Lung (tissue), 17 donors: ENCODE measurements at places on chromosomes 11 and 22. TPM values are rescaled to one million over a fixed set of nuclear protein-coding genes. Genes with fewer than 3 reads are reported as not detected.
A peak's percentile ranks its signal among the peaks of the same experiment; 100 is the strongest.

The SYT9 gene
- not detected for total RNA-seq

The RCOR2 gene
- total RNA-seq: 1.6 TPM

The IGSF22 gene
- 2.0 TPM for total RNA-seq

The PRG2 gene
- total RNA-seq: 0.71 TPM

- DNase-seq: no peak
- H3K27ac ChIP-seq: no peak overlapping the region
- H3K27me3 ChIP-seq: no peaks in the 10 kb centered on the region
- no peaks in the 10 kb centered on the region for H3K4me1 ChIP-seq
These were observed 42.8 kb downstream of the ALX4 start for GRCh38 chr11:44267006-44267749.

The ZBTB16 gene
- total RNA-seq: 224 TPM

- peaks cover 10% of the 10 kb centered on the region for H3K36me3 ChIP-seq
- no peak overlapping the region for H3K4me3 ChIP-seq
- no peak for DNase-seq
These were observed 25.9 kb upstream of the CCDC34 start for GRCh38 chr11:27388869-27389268.

The CDC42BPG gene
- total RNA-seq: 23.5 TPM

GRCh38 chr11:65429068-65429681 lies 6.6 kb downstream of the NEAT1 start:
- H3K27ac ChIP-seq: peak overlapping the region; percentile 92
- peaks cover 33% of the 10 kb centered on the region for H3K4me1 ChIP-seq
- H3K4me3 ChIP-seq: no peak overlapping the region

- DNase-seq: no peak
- peaks cover 6% of the 10 kb centered on the region for H3K4me1 ChIP-seq
- no peak overlapping the region for H3K4me3 ChIP-seq
- peaks cover 15% of the 10 kb centered on the region for H3K36me3 ChIP-seq
- no peaks in the 10 kb centered on the region for H3K27me3 ChIP-seq
These were observed 9.8 kb downstream of the HDHD5 start for GRCh38 chr22:17149076-17149815.

- DNase-seq: no peak
- H3K4me1 ChIP-seq: no peaks in the 10 kb centered on the region
- no peak overlapping the region for H3K27ac ChIP-seq
- no peaks in the 10 kb centered on the region for H3K36me3 ChIP-seq
These were observed 9.3 kb downstream of the OOSP4A start for GRCh38 chr11:59973097-59973496.

GRCh38 chr11:108587109-108587508 lies 6.5 kb downstream of the EXPH5 start:
- no peak overlapping the region for H3K4me3 ChIP-seq
- no peak overlapping the region for H3K27ac ChIP-seq
- no peaks in the 10 kb centered on the region for H3K4me1 ChIP-seq
- DNase-seq: no peak

The SERHL2 gene
- total RNA-seq: 2.7 TPM

- no peak for DNase-seq
- no peaks in the 10 kb centered on the region for H3K36me3 ChIP-seq
- no peak overlapping the region for H3K27ac ChIP-seq
- H3K4me3 ChIP-seq: no peak overlapping the region
- no peaks in the 10 kb centered on the region for H3K4me1 ChIP-seq
- no peaks in the 10 kb centered on the region for H3K27me3 ChIP-seq
These were observed 39.4 kb downstream of the MCM5 start for GRCh38 chr22:35439365-35439717.

DNA sequence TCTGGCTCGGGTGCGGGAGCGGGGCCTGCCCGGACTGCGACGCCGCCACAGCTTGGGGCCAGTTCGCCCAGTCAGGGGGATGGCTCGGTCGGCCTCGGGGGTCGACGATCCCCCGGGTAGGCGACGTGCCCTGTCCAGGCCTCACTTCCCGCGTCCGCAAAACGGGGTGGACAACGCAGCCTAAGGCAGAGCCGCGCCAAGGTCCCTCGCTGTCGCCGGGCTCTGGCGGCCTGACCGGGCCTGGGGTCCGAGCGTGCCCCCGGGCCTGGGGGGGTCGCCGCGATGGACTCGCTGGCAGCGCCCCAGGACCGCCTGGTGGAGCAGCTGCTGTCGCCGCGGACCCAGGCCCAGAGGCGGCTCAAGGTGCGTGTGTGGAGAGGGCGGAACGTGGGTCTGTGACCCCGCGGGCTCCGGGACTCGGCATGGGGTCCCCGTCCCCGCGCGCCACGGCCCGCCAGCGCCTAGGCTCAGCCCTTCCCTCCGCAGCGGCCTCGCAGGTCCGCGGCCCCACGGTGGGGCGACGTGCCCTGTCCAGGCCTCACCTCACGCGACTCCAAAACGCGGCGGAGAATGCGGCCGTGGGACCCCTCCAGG lies 4.2 kb downstream of the SEPTIN5 start:
- peaks cover 17% of the 10 kb centered on the region for H3K36me3 ChIP-seq
- DNase-seq: no peak
- peak overlapping the region; percentile 42 for H3K4me3 ChIP-seq
- H3K4me1 ChIP-seq: no peaks in the 10 kb centered on the region
- H3K27me3 ChIP-seq: no peaks in the 10 kb centered on the region

GRCh38 chr22:39656495-39657490 lies 86.2 kb downstream of the CACNA1I start:
- H3K4me3 ChIP-seq: no peak overlapping the region
- no peaks in the 10 kb centered on the region for H3K4me1 ChIP-seq
- no peak overlapping the region for H3K27ac ChIP-seq
- no peaks in the 10 kb centered on the region for H3K27me3 ChIP-seq

DNA sequence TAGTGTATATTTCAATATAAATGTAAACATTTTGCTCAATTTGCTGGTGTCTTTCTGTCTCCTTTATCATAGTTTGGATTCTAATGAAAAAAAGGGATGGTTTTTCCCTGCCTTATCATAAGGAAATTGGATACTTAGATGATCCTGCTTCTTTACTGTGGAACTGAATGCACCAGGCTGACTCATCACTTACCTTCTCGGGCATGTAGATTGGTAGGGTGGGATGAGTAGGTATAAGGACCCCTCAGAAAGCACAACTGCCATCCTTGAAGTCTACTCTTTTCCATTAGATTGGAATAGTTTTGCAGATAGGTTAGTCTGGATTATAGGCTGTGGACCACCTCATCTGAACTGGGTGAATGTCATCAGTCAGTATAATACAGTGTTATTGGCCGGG lies 7.5 kb upstream of the SIDT2 start:
- H3K27ac ChIP-seq: peak overlapping the region; percentile 29
- no peak for DNase-seq
- H3K36me3 ChIP-seq: peaks cover 8% of the 10 kb centered on the region
- no peaks in the 10 kb centered on the region for H3K27me3 ChIP-seq
- peaks cover 4% of the 10 kb centered on the region for H3K4me1 ChIP-seq

The RBM7 gene
- total RNA-seq: 25.5 TPM
